ENCODE measurements at places on chromosomes 4 and X.
A peak's percentile ranks its signal among the peaks of the same experiment; 100 is the strongest.

DNA sequence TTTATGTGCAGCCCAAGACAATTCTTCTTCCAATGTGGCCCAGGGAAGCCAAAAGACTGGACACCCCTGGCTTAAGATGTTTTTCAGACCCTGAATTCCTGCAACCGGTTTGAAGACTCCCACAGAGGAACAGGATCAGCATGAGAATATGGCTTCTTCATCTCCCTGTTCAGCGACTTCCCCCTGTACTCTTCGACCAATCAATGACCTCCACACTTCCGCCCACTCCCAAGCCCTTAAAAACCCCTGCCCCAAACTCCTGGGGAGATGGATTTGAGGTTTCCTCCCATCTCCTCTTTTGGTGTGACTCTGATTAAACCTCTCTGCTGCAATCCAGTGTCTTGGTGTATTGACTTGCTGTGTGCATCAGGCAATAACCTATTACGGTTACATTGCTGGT is 344.4 kb downstream of the NR3C2 start:
- no peak for DNase-seq

- DNase-seq = no peak
Measured at GRCh38 chr4:25759101-25759500, 103.5 kb downstream of the SLC34A2 start.

GRCh38 chr4:6682862-6683590 is 10.7 kb upstream of the S100P start:
- no peak for DNase-seq

- DNase-seq = no peak
Measured at GRCh38 chrX:17559728-17560379, 177.4 kb upstream of the SCML1 start.

- no peak for DNase-seq
Measured at GRCh38 chrX:129875669-129876068, 30.3 kb upstream of the UTP14A start.

- peak; percentile 27 for DNase-seq
Measured at GRCh38 chr4:81052119-81053068, 21.9 kb downstream of the BMP3 start.

GRCh38 chrX:28398342-28398741 is 188.9 kb upstream of the IL1RAPL1 start:
- no peak for DNase-seq

GRCh38 chr4:140609548-140610425 is 41.0 kb upstream of the UCP1 start:
- no peak for DNase-seq

Data from stimulated activated CD4-positive, alpha-beta T cell treated with anti-CD3 and anti-CD28 coated beads, TNF-alpha, amount 100 ng/mL, for 24 hours (primary cell).